Stimulated activated CD8-positive, alpha-beta memory T cell treated with anti-CD3 and anti-CD28 coated beads, Interleukin-2, amount 100 ng/mL, for 48 hours (primary cell): ENCODE measurements at places on chromosomes 2 and 18.

GRCh38 chr2:201130524-201131186 is 14.7 kb downstream of the CFLAR start:
- no peak for DNase-seq

GRCh38 chr2:46540496-46541331 is 61.3 kb downstream of the TMEM247 start:
- DNase-seq = no peak

DNA sequence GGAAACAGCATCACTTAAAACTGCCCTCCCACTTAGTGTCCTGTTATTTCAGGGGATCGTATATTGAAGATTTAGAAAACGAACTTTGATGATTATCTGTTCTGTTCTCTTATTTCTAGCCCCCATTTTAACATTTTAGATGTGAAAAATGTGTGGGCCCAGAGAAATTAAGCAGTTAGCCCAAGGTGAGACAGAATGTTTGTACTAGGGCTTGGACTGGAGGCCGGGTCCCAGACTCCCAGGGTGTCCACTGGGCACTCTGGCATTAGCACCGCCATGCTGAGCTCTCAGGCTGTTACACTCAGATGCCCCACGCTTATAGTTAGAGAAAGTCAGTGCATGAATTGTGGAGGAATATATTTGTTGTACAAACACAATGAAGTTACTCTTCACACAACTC is 5.5 kb upstream of the RAX start:
- DNase-seq = no peak

GRCh38 chr2:159953136-159953823 is 109.1 kb downstream of the PLA2R1 start:
- no peak for DNase-seq

DNA sequence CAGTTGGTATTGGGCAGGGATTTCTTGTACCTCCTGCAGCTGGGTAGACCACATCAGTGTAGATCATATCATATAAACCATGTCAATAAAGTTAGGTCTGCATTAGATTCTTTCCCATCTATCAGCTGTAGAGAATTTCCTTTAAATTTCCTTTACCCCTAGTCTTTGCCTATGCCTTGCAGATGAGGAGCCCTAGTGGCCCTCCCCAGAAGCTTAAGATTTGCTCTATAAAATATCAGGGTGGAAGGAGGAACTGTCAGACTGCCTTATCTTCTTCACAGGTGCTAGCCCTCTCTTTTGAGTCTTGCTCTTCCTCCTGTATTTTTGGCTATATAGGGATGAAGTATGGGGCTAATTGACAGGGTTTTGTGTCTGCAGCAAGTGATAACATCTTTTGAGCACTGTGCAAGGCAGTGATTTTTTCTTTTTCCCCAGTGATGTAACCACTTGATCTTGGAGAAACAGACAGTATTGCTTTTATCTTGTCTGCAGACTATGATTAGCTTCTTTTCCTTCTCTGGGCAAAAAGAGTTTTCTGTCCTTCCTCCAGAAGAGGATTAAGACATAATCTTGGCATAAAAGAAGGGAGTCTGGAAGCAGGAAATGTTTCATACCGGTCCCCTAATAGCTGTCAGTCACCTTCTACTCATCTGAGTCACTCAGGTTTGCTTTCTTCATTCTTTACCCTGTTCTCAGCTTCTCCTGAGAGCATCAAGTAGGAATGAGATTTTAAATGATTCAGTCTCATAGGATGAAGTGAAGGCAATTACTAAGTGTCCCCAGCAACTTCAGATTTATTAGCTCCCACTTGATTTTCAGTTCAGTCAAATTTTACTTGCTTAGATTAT is 286.4 kb downstream of the CDH19 start:
- DNase-seq = no peak

GRCh38 chr2:58539973-58540372 is 298.8 kb upstream of the FANCL start:
- DNase-seq = no peak
